ENCODE measurements at places on chromosomes 1 and 21.

DNA sequence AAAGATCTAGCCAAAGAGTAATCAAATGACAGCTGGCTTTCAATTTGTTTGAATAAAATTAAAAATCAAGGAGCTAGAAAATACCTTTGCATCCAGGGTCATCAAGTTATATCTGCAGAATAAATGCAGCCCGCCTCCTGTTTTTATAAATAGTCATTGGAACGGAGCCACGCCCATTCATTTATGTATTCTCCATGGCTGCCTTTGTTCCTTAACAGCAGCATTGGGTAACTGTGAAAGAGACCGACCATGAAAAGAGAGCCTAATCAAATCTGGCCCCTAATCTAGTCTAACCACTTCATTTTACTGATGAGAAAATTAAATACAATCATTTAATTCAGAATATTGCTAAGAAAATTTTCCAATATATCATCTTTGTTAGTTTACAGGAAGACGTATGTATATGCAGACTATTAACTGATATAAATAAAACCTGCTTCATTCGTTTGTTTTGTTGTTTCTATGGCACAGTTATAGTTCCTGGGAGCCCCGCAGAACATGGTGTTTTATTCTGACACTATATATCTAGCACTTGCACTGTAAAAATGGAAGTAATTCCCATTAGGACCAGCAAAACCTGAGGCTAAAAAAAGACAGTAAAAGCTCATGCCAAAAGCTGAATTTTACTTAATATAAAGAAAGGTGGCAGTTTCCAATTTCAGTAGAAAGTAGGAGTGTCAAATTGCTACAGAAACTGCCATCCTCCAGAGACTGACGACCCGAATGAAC, 111.8 kb upstream of the PALMD start:
- no peak for DNase-seq

GRCh38 chr21:40349591-40349990, 482.4 kb downstream of the PCP4 start:
- DNase-seq: no peak

DNA sequence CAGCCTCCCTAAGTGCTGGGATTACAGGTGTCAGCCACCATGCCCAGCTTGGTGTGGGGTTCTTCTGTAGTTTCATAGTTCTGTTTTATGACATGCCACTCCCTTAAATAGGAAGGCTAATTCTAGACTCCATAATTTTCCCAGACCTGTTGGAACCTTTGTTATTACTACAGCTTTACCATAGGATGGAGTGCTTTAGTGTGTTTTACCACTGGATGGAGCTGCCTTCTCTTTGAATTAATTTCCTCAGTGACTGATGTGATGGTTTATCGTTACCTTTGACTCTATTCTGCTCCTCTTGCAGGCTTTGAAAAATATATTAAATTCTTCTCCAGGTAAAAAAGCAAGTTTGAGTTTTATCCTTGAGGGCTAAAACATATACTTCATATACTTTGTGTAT, 84.6 kb upstream of the NEK7 start:
- no peak for DNase-seq

DNA sequence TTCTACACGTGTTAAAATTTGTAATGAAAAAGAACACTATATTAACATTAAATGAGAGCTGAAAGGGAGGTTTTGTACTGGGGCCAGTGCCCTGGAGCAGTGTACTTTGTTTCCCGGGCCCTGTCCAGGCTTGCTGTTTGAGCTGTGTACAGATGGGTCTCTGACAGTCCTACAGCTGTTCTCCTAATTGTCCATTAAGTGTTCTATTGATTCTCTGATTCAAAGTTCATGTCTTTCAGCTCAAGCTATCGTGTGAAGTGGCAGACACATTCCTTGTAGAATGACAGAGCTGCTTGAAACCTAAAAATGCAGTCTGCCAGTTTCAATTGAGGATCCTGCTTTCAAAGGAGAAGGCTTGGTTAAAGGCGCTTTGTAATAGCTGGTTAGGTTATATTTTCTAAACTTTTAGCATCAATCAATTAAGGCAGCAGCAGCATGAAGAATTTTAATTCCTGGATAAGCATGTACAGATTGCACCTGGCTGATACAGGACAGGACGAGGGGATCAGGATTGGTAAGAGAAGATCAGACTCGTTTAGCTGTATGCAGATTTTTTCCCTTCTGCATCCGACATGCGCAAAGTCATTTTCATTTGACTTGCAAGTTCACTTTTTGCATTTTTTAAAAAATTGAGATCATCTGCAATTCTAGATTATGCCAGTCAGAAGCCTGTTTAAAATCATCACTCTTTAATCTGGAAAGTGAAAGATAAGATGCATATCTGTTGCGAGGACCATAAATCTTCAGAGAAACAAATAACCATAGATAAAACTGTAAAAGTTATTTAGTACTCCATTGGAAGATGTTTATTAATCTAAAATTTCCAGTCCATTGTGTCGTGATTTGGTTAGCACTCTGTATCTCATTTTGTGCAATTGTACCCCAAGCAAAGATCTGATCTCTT, 98.5 kb downstream of the ATG4C start:
- no peak for DNase-seq

GRCh38 chr1:162020150-162020549, 3.5 kb downstream of the OLFML2B start:
- DNase-seq: no peak

- no peak for DNase-seq
These were observed 118.3 kb downstream of the FMN2 start for GRCh38 chr1:240210026-240210425.

DNA sequence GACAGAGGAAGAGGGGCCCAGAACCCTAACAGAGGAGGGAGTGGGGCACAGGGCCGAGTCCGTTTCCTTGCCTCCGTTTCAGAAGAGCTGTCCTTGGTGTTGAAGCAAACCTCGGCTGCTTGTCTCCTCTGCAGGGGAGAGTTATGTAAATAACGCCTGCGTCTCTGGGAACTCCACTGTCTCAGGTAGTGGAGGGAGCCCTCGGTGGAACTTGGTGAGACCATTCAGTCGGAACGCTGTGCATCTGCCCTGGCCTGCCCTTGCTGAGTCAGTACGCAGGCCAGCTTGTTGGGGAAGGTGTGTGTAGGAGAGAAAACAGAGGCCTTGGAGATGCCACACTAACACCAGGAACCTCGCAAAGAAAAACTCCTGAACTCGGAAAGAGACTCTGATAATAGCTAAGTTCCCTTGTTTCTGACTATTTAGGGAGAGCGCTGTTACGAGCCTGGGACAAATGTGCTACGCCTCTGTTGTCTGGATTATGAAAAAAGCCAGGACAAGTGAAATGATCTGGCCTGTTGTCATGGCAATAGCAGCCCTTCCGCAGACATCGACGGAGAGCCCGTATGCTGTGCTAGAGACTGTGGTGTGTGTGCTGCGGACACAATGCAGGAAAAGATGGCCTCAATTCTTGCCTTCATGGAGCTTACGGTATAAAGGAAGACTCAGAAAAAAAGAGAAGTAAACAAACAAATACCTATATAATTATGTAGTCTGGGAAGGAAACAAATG, 94.6 kb upstream of the AKT3 start:
- no peak for DNase-seq

- no peak for DNase-seq
These were observed 47.7 kb downstream of the ETS2 start for GRCh38 chr21:38853421-38853919.

- DNase-seq: no peak
These were observed 9.8 kb upstream of the TCEA3 start for GRCh38 chr1:23434260-23434775.

GRCh38 chr1:227947676-227948492, at the start of gene WNT9A:
Gene WNT9A, minus strand, starts transcription at chr1:227947932. Its CDS starts 45 bp downstream, at chr1:227947887.
- DNase-seq: peak; percentile 55

GRCh38 chr1:180201451-180202200, 28.4 kb upstream of the LHX4 start:
- no peak for DNase-seq

GRCh38 chr1:77605246-77606026, 77.0 kb downstream of the ZZZ3 start:
- DNase-seq: no peak

DNA sequence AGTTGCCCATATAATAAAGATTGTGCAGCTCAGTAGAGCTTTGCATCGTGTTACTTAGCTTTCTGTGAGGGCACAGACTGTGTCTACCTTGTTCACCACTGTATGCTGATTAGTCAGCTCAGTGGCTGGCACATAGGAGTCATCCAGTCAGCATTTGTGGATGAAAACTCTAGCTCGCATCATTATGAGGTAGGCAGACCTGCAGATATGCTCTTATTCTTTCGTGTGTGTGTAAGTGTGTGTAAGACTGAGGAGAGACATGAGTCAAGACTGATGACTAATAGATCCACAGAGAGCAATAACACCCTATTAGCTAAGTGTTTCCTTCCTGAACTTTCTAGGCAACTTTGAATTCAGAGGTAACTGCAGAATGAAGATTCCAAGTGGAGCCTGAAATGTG, 17.1 kb downstream of the TTF2 start:
- no peak for DNase-seq

DNA sequence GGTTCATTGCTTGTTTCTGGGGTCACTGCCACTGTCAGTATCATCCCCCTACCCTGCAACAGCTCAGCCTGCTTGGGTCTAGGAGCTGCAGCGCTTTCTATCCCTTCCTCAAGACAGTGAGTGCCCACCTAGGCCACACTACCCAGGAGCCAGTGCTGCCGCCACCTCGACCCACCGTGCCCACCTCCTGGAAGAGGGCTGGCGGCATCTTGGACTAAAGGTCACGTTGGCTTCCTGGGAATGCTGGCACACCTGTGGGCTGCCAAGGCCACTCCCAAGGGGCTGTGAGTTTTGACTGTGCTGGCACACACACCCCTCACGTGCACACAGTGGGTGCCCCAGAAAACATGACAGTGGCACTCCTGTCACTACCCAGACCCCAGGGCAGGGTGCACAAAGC, 22.1 kb downstream of the CRYAA start:
- DNase-seq: no peak

GRCh38 chr1:41768583-41768982, 150.1 kb downstream of the HIVEP3 start:
- DNase-seq: no peak

- DNase-seq: no peak
These were observed 178.2 kb downstream of the DSCAM start for GRCh38 chr21:40668555-40669275.

DNA sequence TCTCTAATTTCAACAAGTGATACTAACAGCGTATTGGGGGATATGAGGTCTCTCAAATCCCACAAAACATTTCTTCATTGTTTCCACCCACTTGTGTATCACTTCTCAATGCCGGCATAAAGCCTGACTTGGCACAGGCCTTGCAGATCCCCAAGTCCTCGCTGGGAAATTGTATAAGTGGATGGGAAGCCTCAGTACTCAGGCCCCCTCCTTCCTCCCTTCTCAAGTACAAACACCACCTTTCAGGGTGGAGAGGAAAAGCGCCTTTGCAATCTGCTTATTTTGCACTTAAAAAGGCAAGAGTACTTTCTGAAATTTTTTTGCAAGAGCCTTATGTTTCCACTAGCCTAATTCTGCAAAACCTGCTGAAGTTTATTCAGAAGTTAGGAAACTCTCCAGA, 25.8 kb upstream of the KLHDC8A start:
- no peak for DNase-seq

DNA sequence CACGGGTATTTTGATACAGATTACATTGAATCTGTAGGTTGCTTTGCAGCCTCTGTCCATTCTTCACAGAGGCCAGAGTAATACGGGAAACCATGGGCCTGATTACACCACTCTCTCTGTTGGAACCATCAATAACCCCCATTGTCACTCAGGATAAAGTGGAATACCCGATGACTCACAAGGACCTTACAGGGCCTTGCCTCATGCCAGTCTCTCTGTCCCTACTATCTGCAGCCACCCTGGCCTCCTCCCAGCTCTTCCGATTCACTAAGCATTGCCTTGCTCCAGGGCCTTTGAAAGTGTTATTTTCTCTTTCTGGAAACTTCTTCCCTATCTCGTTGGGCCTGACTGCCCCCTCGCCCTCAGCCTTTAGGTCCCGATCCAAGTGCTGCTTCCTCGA, 61.7 kb downstream of the HMGB4 start:
- DNase-seq: no peak

- DNase-seq: no peak
These were observed 35.4 kb downstream of the CXADR start for GRCh38 chr21:17548262-17548661.

Measured in GM12892 (cell line).